ENCODE measurements at places on chromosomes 12 and 14. TPM values are rescaled to one million over a fixed set of nuclear protein-coding genes. Genes with fewer than 3 reads are reported as not detected.

Gene DCN
- 110 TPM for total RNA-seq

Gene APOF
- not detected for total RNA-seq

Gene ABCB9
- 7.0 TPM for total RNA-seq

Gene PLEKHG3
- total RNA-seq = 136 TPM
